COR-L47 (cell line): ENCODE measurements at places on chromosomes 5 and 9.

- no peak for DNase-seq
Observed at GRCh38 chr5:172546196-172546595, 91.9 kb upstream of the SH3PXD2B start.

- DNase-seq: no peak
Observed at GRCh38 chr9:134111064-134111463, 24.8 kb upstream of the WDR5 start.

GRCh38 chr5:109656829-109657228, 32.9 kb upstream of the MAN2A1 start:
- DNase-seq: no peak

DNA sequence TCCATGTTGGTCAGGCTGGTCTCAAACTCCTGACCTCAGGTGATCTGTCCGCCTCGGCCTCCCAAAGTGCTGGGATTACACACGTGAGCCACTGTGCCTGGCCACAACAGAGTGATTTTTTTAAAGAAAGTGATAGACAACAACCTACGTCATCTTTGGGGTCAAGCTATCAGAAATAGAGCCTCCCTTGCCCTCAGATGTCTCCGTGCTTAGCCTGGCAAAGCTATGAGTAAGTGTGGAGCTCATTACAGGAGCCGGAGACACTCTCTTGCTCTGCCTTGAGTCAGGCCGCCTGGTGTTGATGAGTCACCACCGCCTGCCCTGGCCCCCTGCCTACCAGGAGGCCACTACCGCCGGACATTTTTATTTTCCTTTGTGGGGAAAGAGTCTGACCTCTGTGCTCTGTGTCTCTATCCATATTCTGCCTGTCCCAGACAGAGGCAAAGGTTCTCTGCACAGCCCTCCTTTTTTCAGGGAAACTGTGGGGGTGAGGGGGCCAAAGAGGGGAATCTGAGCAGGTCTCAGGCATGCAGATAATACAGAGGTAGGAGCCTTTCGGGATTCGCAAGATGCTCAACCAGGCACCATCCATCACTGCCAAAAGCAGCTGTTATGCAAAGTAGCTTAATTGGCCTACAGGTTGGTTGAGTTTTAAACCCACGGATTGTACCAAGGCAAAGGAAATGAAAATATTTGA, 123.7 kb upstream of the CPEB4 start:
- DNase-seq: no peak

DNA sequence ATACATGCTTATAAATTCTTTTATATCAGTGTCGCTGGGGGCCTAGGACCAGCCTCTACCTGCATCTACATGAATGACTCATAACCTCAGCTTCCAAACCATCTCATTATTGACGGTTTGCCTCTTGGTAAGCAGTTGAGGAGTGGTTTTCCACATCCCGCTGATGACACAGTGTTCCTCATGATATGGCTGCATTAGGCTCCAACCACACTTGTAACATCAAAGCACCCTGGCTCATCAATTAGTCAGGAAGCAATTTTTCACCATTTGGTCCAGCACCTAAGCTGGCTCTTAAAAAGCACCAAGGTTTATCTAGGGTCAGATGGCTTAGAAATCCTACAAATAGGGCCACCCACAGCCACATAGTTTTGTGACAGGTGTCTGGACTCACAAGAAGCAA, 402.4 kb downstream of the ARHGEF28 start:
- DNase-seq: no peak

- DNase-seq: no peak
Observed at GRCh38 chr5:143699121-143699520, 112.8 kb upstream of the HMHB1 start.

GRCh38 chr5:102762562-102763227, 7.6 kb downstream of the PAM start:
- DNase-seq: no peak

DNA sequence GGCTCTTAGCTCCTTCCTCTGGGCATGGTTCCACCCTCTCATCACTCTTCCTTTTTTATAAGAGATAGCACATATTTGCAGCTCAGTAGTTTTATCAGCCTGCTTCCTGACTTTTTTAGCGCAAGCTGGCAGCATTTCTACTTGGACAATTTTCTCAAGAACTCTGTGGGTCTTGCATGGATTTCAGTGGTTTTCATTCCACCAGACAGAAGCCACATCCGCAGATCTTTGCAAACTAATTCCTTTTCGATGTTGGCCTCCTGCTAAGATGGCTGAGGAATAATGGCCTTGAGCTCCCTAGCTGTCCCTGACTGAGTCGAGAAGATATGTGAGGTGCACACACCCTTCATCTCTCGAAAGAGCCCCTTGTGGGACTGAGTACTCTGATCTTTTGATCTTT, 49.5 kb downstream of the GALNT12 start:
- DNase-seq: no peak

- DNase-seq: no peak
Observed at GRCh38 chr5:176774216-176775171, 35.9 kb upstream of the UNC5A start.

GRCh38 chr9:91395106-91395552, 28.5 kb downstream of the NFIL3 start:
- DNase-seq: no peak

GRCh38 chr9:503881-504852, 289.5 kb downstream of the DOCK8 start:
- no peak for DNase-seq

DNA sequence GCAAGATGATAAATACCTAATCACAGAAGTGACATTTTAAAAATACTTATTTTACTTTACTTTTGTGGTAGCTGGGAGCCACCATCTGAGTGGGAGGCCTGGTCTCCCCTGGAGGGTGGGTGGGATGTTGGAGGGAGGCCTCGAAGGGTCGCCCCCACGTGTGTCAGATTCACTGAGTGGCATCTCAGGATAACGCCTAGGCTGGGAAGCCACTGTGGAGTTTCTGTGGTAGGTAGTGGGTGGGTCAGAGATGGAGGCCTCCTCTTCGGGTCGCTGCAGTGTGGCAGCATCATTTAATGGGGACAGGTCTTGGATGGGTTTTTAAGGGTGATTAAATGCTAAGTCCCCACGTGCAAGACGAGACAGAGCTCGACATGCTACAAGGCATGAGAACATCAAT, 1154.8 kb upstream of the CDH18 start:
- no peak for DNase-seq

DNA sequence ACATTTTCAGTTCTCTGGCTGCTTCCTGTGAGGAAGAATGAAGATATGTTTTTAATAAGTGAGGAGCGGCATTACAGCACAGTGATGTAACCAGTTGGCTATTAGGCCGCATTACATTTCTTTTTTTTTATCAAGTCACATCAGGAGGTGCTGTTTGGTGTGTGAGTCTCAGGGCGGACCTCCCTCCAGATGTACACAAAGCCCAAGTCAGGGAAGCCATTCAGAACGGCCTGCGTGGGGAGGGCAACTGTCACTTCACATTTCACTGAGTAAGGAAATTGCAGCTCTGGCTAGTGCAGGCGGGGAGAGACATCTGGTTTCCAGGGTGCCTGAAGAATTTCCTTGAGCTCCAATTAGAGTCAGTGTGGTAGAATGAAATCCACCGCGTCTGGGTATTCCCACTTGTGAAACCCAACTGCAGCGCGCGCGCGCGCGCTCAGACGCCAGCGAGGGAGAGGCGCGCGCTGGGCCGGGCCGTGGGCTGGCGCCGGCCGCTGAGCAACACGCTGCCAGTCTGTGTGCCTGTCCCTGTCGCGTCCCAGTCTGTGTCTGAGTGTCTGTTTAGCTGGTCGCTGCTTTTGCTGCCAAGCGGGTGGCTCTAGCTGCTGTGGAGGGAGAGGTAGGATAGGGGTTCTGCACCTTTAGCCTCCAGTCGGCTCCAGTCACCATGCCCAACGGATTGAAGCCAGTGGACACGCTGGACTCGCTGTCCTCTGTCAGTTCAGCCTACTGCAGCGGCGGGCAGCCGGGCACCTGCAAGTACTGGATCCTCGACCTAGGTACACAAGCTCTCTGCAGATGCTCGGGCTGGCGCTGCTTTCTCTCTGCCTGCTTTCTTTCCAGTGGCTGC, 140.8 kb upstream of the OTULINL start:
- DNase-seq: peak; percentile 36

DNA sequence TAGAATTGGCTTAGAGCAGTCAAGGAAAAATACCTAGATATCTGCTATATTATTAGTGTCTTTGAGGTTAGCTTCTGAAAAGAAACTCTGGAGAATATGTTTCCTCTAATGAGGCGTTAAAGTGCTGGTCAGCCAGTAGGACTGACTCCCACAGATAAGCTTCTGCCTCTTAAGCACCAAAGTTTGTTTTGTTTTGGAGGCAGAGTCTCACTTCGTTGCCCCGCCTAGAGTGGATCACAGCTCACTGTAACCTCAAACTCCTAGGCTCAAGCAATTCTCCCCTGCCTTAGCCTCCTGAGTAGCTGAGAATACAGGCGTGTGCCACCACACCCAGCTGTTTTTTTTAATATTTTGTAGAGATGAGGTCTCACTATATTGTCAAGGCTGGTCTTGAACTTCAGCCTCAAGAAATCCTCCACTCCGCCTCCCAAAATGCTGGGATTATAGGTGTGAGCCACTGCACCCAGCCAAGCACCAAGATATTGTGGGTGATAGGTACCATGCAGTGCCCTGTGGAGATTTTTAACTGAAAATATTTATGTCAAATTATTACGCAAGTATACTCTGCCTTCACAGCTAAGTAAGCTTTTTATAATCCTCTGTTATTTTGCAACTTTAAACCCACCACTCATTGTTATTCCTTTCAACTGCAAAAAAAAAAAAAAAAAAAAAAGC, 24.7 kb upstream of the TMEM171 start:
- no peak for DNase-seq

GRCh38 chr9:136455043-136456002, 15.7 kb upstream of the INPP5E start:
- no peak for DNase-seq

GRCh38 chr5:125053179-125053578, 306.7 kb upstream of the ZNF608 start:
- DNase-seq: no peak

DNA sequence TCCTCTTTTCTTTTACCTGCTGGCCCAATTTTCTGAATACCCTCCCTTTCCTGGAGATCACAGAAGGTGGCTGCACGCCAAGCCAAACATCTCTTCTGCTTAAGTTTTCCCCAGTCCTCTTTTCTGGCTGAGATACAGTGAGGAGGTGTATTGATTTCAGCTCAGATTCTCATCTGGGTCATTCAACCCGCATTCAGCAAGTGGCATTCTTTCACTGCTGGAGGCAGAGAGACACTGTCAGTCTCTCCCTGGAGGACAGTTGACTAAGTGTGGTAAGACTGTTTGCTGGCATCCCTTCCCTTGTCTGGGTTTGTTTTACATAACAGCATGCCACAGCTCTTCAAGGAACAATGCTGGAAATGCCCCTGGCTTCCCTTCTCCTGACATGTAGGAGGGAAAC, 60.5 kb downstream of the GABRG2 start:
- no peak for DNase-seq

DNA sequence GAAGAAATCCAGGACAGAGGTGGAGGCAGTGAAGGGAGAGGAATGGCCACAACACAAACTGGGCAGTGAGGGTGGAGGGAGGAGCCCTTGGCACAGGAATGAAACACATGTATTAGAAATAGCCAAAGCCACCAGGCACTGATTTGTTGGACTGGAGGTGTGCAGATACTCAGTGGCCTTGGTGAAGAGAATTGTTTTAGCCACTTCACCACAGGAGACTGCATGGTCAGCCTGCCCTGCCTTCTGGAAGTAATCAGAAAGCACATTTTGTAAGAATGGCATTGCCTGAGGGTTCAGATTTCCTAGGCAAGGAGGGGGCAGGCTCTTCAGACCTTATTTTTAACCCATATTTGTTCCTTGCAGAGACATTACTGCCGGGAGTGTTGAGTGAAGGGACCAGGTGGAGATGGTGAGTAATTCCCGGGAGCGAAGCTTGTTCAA, 2.2 kb downstream of the SGCD start:
- DNase-seq: no peak
